ENCODE measurements at places on chromosomes 12 and 14.

- no peak for DNase-seq
These were observed 40.3 kb upstream of the KCNJ8 start for GRCh38 chr12:21814814-21815213.

DNA sequence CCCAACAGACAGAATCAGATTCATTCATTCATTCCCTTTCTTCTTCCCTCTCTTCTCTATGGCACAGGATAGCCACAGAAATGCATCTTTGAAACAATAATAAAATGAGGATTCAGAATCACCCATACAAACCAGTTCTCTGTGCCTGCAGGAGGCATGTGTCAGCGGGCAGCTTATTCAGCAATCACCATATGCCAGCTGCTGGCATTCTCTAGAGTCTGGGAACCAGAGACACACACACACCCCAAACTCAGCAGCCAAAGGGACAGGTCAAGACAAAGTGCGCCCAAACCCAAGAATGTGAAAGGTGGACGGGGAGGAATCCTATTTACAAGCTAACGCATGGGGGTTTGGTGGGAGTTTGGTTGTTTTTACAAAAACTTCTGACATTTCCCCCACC lies 14.1 kb downstream of the ARF3 start:
- no peak for DNase-seq

DNA sequence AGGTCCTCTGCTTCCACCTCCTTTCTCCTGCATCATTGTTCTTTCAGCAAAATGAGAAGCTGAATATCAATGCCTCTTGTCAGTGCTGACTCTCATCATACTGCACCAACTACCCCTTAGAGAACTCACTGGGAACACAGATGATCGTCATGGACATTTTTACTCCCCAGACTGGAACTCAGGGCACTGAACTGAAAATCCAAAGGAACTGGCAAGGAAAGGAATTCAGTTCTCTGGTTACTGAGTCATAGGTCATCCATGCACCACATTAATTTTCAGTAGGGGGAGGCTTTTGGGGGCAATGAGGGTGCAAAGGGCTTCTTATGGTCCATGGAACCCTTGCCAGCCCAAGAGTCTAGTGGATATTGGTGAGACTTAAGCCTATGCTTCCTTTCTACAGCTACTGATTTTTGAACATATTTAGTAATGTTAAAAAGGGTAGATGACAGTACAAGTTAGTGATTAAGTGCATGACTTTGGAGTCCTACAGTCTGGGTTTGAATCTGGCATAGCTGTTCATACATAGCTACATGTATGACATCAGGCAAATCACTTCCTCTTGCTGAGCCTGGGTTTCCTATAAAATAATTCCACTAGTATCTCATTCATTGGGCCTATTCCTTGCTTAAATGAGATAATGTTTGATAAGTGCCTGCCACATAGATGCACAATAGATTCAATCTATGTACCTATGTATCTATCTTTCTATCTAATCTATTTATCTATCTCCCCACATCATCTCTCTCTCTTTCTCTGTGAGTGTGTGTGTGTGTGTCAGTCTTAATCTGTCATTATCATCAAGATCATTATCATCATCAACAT lies 29.2 kb downstream of the BBS10 start:
- DNase-seq, result no peak

- DNase-seq, result no peak
These were observed 62.6 kb upstream of the ESRRB start for GRCh38 chr14:76313303-76313702.

DNA sequence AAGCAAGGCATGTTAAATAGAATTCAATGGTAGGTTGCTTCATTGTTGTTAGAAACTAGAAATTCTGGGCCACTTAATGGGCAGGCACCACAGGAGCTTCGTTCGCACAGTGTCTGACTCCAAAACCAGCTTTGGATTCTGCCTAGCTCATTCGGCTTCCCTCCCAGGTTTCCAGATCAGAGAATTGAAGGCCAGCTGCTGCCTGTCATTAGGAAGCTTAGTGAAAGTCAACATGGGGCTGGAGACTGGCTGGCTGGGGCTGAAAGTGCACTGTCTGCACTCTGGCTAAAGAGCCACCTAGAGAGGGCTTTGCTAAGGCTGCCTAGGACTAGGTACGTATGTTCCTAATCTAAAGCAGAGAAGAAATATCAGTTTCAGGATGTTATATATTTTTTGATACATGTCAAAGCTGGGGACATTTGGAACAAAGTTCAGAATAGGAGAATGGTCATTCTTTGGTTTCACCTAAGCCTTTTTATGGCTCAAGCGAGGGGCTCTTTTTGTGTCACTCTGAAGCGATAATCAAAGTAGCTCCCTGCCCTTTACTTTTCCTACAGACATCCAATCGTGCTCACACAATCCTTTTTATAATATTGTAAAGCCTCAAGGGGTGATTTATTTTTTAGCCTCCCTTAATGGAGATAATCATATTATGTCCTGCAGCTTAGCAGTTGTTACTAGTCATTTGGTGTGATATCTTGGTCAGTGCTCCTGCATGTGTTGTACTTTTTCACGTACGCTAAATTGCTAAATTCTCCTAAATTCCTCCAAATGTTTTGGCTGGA lies 238.5 kb upstream of the NAV3 start:
- DNase-seq, result no peak

DNA sequence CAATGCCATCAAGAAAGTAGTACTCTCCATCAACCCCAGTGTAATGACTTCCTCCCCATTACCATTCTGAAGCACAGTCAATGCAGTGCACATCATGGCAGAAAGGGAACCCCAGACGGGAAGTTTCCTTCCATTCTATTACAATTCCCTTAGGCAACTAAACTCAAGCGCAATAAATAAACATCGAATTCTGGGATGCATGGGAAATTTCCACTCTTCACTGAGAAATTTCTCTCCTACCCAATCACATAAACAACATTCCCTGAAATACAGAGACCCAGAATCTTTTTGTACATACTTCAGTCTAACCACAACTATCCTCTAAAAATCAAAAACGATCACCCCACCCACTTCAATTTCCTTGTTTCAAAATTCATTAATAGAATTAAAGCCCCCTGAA lies 20.0 kb downstream of the SARNP start:
- no peak for DNase-seq

DNA sequence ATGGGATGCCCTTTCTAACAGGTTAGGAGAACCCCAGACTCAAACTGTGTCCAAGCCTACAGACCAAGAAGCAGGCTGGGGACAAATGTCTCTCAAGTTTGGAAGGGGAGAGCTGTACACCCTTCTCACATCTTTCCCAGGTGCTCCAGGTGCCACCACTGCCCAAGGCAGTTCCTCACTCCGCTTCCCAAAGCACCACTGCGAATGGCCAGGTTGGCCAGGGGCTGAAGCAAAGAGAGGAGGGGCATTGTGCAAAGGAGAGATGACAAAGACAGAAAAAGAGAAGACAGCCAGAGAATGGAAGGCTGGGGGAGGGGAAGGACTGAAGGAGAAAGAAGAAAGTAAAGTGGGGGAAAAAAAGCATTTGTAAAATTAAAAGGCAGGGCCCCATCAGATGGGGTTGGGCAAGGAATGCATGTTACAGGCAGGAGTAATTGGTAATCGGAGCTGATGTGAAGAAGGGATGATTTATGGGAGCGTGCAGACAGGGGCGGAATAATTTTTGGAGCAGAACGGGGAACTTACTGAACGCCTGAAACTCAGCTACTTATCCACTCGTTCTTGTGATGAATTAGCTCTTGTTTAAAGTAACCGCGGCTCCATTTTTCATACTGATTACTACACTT lies 165.8 kb downstream of the ESRRB start:
- DNase-seq, result no peak

- no peak for DNase-seq
These were observed 666.5 kb downstream of the SLC16A7 start for GRCh38 chr12:60262378-60262777.

- DNase-seq, result no peak
These were observed 74.9 kb downstream of the PAWR start for GRCh38 chr12:79615596-79616560.

DNA sequence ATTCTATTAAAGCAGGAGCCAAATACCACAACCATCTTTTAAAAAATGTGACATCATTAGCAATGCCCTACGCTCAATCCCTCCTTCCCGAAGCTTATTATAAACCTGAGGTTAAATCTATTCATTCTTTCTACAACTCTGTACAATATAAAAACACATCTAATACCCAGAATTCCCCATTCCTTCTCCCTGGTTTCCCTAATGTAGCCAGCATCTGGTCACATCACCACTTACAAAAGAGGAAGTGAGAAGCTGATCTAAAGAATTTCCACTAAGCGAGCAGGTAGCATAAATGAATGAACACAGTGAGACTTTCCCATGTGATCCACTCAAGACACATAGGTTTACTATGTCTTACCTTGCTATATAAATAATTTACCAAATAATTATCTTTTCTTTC lies 90.4 kb downstream of the LRP6 start:
- no peak for DNase-seq

DNA sequence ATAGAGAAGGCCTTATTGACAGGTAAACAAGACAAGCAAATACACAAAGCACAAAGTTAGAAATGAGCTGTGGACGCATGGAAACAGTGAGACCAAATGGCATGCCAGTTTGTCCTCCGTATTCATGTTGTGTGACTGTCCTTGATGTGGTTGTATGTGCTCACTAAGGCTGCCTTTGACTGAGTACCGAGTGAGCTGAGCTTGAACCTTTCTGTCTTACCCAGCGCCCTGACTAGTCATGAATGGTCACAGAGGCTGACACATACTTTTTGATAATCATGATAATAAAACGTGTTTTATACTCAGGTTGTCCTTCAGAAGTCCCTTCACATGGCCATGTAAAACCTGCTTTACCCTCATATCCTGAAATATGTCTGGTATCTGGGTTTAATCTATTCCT lies 553 bp upstream of the CATSPERB start:
- DNase-seq, result no peak

GRCh38 chr12:121297435-121297991 lies 1.0 kb upstream of the CAMKK2 start:
- no peak for DNase-seq

DNA sequence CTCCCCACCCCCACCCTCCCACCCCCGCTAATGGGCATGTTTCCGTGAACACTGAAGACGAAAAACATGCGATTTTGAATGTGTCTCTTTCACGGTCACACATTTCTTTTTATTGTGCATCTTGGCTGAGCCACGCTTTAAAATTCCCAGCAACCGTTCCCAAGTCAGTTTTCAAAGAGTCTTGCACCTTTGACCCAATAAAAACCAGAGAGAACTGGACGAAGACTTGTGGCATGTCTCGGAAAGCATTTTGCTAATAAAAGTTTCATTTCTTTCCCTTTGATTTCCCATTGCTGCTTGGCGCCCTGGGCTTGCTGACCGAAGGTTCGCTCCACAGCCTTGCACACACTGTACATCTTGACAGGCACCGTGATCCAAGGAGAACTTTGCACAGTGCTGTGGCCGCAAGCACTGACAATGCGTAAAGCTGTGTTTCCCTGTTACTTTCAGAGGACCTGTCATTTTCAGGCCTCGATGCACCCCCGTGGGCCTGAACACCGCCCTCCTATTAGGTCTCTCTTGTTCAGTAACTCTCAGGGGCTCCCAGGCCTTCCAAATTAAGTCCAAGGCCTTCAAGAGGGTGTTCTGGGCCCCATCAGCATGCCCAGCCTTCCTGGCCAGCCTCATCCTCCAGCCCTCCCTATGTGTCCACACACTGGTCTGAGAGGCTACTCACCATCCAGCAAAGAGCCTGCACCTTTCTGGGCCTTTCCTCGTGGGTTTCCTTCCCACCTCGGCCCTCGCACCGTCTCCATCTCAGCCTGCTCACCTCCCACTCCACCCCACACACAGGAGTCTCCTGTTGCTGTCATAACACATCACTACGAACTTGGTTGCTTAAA lies 63.4 kb upstream of the DIO3 start:
- no peak for DNase-seq

GRCh38 chr12:21456291-21456780 lies 18.9 kb downstream of the PYROXD1 start:
- no peak for DNase-seq

DNA sequence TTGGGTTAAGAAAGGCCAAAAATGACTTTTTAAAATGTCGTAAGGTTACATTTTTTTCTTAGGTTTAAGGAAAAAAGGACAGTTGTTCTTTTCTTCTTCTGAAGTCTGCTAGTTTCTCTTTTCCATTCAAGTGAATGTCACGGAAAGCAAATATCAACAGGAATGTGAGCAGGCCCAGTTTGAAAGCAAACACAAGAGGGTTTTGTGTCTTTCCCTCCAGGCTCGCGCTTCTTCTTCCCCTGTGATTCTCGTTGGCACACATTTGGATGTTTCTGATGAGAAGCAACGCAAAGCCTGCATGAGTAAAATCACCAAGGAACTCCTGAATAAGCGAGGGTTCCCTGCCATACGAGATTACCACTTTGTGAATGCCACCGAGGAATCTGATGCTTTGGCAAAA lies 85.4 kb downstream of the LRRK2 start:
- no peak for DNase-seq

- DNase-seq, result no peak
These were observed 51.6 kb upstream of the PMCH start for GRCh38 chr12:102249079-102249841.

GRCh38 chr14:58281969-58282368 lies 16.4 kb upstream of the ARID4A start:
- no peak for DNase-seq

DNA sequence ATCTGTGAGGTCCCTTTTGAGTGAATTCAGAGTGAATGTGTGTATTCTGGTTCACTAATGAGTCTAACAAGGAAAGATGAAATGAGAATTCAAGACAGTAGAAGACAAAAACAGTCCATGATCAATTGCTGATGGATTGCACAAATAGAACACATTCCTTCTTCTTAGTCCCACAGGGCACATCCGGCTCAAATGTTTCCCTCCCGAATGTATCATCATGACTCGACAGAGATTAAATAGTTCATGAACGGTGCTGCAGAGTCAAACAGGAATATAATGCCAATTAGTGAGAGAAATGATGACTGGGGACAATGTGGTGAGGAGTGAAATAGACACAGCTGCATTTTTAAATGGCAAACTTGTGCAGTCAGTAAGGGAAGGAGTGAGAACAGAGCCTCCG lies 11.5 kb upstream of the SFSWAP start:
- no peak for DNase-seq

- DNase-seq, result no peak
These were observed 17.3 kb upstream of the DNAH10 start for GRCh38 chr12:123744836-123745235.

DNA sequence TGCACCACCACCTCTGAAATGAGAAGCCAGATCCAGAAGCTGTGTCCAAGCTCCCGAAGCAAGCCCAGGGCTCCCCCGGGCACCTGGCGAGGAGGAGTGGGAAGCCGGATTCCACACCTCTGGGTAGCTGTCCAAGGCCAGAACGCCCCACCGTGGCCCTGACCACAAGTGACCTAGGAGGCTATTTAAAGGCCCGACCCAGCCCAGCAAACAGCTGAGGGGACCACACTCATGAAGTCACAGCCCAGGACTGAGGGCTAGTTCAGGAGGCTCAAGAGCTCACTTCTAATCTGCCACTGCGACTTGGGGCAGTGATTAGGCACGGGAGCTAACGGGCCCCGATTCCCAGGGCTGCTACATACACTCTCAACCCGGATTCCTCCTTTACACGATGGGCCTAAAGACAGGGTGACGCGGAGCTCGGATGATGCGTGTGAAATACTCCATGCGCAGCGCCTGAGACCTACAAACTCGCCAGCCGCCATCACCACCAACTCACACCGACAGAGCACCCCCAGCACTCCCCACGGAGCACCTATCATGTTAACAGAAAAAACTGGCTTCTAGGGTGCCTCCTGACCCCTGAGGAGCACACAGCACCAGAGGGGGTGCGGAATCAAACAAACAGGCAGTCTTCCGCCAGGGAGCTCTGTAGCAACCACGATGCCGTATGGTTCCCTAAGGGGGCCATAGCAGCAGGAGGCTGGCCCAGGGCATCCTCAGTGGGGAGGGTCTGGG lies 84.0 kb upstream of the GPR68 start:
- DNase-seq, result no peak
